ENCODE measurements at places on chromosomes 1 and 21.

GRCh38 chr1:226656201-226656600, 82.9 kb downstream of the ITPKB start:
- DNase-seq: no peak

DNA sequence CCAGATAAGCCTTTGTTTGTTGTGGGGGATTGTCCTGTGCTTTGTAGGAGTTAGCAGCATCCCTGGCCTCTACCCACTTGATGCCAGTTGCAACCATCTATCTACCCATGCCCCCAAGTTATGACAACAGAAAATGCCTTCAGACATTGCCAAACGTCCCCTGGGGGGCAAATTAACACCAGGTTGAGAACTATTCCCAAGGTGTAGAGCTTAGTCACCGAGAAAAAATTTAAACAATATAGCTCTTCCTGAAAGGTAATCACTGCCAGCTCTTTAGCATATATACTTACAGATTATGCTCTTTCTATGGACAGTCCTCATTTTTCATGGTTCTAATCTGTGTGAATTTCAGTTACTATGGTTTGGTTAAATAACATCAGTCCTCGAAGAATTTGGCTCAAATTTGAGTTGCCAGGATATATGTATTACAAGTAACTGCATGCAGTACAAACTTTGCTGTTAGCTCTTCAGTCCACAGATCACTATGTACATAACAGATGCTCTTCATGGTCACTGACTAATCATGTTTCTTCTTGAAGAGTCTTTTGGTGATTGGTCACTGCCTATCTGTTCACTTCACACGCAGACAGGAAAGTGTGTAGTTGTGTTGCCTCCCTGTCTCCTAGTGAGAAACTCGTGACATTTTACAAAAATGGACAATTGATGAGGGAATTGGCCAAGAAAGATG, 25.2 kb downstream of the MAPKAPK2 start:
- DNase-seq: no peak

DNA sequence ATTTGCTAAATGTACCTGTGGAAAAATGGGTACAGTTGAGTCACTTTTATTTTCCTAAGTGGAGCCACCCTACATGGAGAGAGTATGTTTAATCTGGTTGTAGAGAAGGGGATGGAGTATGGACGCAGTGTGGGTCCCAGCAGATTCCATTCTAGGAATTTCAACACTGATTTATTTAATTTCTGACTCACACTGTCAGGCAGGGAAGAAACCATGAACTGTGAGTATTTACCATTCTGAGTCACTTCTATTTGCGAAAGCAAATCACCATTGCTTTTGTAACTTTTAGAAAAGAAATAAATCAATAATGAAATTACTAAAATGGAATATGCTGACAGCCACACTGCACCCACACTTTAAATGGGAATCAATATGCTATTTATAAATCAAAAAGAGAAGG, 339.0 kb downstream of the DSCAM start:
- DNase-seq: no peak

- DNase-seq: no peak
Measured at GRCh38 chr1:157415661-157416060, 136.7 kb downstream of the FCRL5 start.

GRCh38 chr1:26023826-26024225, 2.3 kb downstream of the EXTL1 start:
- no peak for DNase-seq

DNA sequence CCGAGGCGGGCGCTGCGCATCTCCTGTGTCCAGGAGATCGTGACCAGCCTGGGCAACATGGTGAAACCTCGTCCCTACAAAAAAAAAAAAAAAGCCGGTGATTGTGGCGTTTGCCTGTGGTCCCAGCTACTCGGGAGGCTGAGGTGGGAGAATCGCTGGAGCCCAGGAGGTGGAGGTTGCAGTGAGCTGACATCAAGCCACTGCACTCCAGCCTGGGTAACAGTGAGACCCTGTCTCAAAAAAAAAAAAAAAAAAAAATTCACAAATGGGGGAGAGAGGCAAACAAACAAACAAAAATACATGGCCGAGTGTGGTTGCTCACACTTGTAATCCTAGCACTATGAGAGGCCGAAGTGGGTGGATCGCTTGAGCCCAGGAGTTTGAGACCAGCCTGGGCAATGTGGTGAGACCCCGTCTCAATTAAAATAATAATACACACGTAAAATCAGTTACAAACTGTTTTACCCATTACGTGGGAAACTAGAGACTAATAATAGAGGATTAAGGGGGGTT, 758 bp downstream of the TATDN3 start:
- no peak for DNase-seq

- no peak for DNase-seq
Measured at GRCh38 chr1:54857746-54858561, 29.0 kb downstream of the DHCR24 start.

GRCh38 chr1:50438945-50439344, 15.7 kb upstream of the DMRTA2 start:
- DNase-seq: no peak

DNA sequence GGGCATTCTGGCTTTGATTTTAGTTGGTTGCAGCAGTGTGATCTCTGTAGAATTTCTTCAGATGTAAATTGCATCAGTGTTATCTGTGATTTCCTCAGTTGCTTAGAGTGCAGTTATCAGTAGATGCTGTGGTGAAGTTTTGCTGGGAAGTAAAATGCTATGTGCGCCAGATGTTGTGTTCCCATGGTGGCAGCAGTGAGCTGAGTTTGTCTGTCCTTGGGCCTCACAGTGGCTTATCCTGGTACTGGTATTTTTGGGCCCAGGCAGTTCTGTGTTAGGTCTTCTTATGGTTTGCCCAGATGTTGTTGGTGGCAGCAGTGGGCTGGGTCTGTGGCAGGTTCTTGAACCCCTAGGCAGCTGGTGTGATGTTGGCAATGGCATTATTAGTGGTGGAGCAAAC, 1242.1 kb downstream of the PLA2G4A start:
- DNase-seq: no peak

GRCh38 chr1:193846876-193847604, 660.6 kb upstream of the B3GALT2 start:
- DNase-seq: no peak

DNA sequence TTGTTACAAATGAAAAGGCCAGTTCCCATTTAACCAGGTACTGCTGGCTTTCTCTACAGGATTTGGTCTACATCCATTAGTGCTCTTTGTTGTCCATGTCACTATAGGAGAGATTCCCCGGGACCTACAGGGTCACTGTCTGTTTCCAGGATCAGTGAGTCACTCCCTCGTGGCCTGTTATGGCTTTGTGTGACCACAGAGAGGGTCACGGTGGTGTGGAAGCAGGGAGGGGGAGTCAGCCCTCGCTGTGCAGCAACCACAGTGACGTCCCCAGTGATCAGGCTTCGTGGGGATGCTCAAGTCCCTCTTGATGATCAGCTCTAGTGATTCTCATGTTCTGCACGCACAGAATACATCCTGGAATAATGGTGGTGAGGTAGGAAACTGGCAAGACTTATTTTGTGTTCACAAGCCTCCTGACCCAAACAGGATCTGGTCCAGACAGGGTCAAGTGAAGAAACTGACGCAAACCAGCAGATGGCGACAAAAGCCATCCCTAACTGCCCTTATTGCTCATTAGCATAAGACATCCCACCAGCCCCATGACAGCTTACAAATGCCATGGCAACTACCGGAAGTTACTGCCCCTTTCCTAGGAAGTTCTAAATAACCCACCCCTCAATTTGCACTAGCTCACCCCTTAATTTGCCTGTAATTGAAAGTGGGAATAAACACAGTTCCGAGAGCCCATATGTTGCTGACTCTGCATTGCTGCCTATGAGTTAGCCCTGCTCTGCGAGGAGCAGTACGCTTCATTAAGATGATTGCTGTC, 98.5 kb downstream of the DISC1 start:
- peak; percentile 18 for DNase-seq

DNA sequence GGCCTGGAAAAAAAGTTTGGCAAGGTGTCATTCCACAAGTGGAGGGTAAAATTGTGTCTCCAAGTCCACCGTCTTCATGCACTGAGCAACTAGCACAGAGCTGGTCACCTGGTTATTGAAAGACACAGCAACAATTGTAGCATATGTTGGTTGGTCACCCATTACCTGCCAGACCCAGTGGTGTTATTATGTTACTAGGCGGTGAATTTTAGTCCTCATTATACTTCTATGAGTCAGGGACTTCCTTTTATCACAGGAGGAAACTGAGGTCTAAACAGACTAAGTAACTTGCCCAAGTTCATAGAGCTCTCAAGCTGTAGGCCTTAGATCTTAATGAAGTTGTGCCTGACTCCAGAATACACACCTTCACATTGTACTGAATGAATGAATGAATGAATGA, 94.9 kb upstream of the VANGL1 start:
- DNase-seq: no peak
